Nephron progenitor cell (in vitro differentiated cells): ENCODE measurements at places on chromosomes 11 and 22.

DNA sequence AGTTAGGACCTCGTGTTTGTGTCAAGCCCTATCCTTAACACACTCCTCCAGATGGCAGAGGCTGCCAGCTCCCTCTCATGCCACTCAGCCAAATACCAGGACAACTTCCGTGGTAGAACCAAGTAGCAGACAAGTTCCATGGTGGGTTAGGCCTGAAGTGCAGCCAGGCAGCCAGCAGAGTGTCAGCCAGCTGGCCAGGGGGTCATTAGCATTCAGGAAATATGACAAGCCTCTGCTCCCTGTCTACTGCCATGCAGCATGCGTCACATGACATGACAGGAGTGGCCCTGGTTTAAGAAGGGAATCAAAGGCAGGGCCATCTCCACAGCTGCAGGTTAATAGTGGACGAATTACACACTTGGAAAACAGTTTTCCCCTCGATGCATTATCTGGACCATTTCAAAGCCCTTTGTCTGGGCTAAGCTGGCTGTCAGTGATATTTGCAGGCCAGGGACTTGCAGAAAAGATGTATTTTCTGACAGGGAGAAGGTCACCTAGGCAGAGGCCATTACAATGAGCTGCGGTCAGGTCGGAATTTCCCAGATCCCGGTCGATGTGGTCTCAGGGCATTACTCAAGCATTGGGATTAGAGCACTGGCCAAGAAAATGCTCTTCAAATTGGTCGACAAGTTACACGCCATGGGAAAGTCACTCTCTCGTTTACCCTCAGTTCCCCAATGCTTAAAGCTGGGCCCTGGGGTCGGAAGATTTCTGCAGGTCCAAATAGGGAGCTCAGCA lies 461.7 kb upstream of the CADM1 start:
- no peak for DNase-seq

- DNase-seq, result no peak
Measured at GRCh38 chr11:67117176-67117575, 1.9 kb upstream of the KDM2A start.

DNA sequence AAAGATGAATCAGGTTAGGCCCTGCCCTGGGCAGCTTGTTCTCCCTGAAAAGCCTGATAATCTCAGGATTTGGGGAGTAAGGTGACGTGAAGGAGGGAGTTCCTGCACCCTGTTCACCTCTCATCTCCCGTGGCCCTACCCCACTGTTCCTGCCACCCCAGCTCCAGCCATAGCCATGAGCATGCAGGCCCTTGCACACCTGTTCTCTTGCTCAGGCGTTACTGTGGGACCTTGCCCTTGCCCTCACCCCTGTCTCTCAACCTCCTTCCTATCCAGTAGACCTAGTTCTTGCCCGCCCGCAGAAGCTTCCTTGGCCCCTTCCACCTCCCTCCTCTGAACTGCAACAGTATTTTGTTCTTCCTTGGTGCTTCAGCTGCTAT lies 15.0 kb downstream of the TSKU start:
- DNase-seq, result no peak

DNA sequence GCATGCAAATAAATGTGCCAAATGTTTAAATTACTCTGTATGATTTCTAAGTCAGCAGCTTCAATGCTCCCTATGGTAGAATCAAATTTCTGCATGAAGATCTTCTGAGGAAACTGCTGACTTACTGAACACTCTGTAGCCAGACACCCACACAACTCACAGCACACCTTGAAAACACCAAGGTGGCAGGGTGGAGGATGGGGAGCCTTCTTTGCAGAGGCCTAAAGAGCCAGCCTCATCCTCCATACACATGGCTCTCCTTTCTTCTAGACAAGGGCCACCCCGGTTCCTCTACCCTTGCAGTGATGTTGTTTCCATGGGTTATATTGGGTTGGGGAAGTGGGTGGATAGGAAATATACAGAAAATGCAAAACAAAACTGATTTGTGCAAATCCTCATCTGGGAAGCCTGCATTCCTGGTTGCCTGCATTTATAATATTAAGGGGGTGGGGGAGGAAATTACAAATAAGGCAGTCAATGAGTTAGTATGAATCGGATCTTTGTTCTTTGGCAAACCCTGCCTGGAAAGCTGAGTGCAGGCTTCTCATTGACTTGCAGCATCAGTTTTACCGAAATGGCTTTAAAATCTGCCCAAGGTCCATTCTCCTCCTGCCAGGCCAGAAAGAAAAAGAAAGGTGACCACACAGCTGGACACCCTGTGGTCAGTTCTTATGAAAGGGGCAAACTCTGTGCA lies 15.8 kb upstream of the ETS1 start:
- no peak for DNase-seq

DNA sequence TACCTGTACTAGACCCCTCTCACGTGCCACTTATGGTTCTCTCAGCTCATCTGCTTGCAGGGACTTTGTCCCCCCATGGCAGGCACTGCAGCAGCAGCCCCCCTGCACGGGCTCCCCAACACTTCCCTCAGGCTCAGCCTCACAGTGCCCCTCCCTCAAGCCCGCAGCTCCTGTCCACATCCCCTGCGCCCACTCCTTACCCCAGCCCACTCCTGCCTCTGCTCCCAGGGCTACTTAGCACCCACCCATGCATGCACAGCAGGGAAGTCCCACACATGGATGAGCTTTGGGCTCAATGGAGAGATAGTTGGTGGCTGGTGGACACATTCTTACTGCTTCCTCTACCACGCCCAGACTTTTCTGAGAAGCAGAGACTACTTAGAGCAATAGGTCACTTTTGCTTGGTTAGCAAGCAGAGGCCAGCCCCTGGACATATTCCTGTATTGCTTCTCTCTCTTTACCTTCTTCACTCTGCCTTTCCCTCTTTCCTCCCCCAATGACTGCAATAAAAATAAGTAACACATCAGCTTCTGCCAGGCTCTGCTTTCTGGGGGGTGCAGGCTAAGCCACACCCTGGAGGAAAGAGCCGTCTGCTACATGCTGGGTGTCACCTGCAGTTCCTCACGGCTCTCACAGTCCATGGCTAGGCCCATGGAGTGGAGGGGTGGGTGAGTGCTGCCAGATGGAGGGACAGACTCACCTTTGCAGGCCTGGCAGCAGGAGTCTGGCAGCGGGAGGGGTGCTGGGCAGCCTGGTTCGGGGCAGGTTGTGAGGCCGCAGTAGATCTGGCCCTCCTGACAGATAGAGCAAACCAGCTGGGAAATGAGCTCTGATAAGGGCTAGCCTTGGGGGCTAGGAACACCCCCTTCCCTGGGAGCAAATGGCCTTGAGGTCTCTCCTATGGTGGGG lies 23.4 kb downstream of the CHRDL2 start:
- no peak for DNase-seq

GRCh38 chr11:31060880-31061279 lies 308.7 kb downstream of the DCDC1 start:
- DNase-seq, result no peak

DNA sequence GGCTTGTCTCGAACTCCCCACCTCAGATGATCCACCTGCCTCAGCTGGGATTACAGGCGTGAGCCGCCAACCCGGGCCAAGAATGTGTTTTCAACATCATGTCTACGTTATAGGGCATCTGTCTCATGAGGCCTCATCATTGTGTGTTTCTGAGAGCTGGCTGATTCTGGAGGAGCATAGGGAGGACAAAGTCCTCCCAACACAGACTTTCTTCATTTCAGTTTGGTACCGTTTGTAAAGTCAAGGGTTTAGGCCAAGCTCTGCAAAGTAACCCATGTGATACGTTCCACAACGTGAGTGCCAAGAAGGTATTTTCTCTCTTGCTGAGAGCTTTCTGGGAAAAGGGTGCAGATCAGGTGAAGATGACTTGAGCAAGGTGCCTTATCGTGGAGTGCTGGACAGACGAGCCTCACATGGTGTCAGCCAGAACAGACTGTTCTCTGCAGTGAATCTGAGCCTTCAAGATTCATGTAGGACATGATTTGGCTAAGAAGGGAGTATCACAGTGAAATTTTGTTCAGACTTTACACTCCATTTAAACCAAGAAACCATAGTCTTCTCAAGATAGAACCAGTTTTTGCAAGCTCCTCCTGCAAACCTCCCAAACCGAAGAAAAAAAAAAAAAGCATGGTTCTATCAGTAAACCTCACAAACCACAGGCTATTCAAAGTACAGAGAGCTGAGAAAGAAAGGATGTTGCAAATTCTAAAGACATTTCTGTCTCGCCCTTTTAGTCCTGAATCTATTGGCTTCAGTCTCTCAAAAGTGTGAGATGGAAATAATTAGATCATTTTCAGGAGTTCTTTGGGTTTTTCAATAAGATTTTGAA lies 71.7 kb downstream of the DBX1 start:
- no peak for DNase-seq

GRCh38 chr22:44975427-44976262 lies 34.2 kb downstream of the PHF21B start:
- DNase-seq, result peak; percentile 98

- peak; percentile 11 for DNase-seq
Measured at GRCh38 chr11:128506999-128507611, 80.3 kb downstream of the ETS1 start.

DNA sequence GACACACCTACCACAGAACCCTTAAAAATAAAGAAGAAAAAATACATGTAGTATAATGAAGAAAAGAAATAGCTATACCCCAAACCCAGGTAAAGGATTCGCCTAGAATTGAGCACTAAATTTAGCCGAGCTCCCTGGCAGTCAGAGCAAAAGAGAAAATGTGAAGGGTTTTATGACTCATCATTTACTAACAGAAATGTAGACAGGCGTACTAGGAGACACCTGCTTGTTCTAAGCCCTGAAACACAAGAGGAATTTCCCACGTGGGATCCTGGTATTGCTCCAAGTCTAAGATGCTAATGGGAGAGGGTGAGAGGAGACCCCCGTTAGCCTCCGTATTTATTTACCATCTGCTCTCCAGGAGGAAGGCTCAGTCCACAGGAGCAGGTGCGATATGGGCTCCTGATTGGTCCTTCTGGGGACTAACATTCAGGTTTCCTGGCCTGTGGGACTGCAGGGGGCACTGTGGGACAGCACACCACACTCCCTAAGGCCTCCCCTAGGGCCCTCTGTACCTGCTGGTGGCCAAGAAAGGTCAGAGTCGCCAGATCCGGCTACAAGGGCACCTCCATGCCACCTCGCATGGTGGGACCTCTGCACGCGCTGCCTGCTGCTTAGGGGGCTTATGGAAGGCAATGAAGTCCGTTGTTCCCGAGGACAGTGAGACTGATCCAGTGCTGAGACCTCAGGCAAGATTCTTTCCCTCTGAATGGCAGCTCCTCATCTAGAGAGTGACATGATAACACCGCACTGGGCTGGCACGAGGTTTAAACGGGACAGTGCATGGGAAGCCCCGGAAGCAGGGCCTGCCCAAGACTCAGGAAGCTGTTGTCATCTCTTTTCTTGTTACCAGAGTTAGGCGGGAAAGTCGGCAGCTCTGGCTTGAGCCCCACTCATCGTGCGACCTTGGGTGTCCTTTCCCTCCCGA lies 25.8 kb downstream of the KCNC1 start:
- DNase-seq, result peak; percentile 68

DNA sequence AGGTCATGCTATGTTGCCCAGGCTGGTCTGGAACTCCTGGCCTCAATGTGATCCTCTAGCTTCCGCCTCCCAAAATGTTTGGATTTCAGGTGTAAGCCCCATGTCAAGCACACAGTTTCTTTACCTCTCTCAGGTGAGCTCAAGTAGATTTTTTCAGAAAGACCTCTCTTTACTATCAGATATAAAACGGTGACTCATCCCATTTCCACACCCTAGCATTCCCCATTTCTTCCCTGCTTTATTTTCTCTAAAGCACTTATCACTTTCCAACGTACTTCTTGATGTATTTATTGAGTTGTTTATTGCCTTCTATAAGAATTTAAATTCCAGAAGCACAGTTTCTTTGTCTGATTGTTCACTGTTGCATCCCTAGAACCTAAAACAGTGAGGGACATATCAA lies 3.7 kb downstream of the TSG101 start:
- DNase-seq, result no peak

DNA sequence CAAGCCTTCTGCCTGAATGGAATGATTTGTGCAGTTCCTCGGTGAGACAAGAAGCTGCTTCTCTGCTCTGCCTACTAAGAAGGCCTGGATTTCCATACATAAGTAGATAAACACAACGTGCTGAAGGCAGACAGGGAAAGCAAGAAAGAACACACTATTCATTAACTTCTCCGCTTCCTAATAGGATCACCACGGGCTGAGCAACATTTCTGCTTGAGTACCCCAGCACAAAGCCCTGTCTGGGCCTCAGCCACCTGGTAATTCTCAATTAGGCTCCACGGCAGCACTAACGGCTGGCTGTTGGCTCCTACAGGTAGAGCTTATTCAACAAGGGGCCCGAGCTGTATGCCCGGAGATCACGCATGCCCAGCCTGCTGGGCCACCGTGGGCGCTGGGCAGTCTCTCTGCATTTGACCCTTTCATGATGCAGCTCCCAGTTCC lies 1156.6 kb downstream of the TBC1D22A start:
- no peak for DNase-seq

DNA sequence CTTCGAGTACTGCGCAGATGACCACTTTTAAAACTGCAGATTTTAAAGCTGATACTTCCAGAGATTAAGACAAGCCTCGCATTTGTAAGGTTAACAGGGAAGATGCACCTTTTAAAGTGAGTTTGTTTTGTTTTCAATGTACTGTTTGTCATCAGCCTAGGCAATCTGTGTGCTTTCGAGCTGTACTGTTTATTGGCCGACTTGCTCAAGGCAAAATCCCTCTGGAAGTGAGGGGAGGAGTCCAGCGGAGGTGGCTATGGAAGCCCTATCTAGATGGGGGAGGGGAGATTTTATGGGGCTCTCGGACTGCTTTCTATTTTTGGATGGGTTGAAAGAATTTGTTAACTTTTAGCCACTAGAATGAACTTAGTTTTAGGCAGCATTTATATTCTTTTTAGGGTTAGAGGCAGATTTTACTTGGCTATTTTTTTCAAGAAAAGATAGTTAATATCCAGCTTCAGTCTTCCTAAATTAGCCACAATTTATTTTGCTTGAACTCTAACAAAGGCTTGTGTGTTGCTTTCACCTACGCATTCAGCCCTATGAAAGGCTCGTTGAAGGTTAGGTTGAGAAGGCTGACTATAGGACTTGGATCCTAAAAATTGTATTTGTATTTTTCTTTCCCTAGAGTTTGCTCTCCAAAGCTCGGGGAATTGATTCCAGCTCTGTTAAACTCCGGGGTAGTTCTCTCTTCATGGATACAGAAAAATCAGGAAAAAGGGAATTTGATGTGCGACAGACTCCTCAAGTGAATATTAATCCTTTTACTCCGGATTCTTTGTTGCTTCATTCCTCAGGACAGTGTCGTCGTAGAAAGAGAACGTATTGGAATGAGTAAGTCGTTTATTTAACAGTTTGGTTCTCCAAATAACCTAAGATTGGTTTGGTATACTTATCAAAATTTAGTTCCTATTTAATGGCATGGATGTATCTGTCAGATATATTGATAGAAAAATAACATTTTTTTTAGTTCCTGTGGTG lies 2.1 kb downstream of the WEE1 start:
- peak; percentile 48 for DNase-seq

- DNase-seq, result peak; percentile 49
Measured at GRCh38 chr22:20243537-20244249, 24.4 kb downstream of the RTN4R start.

- no peak for DNase-seq
Measured at GRCh38 chr11:116225784-116226585, 546.8 kb downstream of the BUD13 start.

DNA sequence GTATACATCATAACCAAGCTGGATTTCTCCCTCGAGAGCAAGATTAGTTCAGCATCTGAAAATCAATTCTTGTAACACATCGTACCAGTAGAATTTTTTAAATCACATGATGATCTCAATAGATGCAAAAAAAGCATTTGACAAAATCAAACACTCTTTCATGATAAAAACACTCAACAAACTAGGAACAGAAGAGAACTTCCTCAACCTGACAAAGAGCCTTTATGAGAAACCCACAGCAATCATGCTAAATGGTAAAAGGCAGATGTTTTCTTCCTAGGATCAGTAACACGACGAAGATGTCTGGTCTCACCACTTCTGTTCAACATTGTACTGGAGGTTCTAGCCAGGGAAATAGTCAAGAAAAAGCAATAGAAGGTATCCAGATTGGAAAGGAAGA lies 34.1 kb upstream of the TMPRSS4 start:
- DNase-seq, result no peak
